Ovary (tissue), 10 donors: ENCODE measurements at places on chromosomes 5 and 9.

DNA sequence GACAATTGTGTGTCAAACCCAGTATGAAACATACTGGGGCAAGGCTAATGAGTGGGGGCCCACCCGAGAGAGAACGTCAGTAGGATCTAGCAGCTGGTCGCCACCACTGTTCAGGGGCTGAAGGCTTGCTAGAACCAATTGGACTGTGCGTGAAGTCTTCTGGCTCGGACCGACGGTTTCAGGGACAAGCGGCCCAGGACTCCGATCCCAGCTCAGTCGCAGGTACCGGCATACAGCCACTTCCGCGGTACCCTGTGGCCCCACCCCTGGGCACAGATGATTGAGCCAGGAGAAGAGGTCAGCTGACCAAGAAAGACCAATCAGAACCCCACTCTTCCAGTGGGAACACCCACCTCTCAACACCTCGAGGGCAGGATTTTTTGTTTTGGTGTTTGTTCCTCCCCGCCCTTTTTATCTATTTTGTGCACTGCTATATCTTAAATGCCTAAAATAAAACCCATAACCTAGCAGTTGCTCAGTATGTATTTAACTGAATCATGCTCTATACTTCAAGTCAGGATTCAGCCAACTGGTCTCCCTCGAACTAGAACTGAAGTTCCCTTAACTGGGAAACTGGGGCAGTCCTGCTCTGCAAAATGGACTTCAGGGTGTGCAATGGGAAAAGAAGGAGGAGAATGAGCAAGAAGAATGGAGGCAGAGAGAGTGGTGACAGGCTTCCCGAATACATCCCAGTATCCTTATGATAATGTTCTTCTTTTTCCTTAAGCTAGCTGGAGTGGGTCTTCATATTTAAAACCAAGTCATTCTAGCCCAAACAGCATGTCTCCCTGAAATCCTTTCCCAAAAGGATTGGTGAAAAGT, 21.1 kb upstream of the CPEB4 start:
- no peak for DNase-seq

GRCh38 chr9:127874301-127875221, 2.9 kb downstream of the AK1 start:
- peak; percentile 58 for DNase-seq

- DNase-seq: no peak
These were observed 28.2 kb downstream of the HTR4 start for GRCh38 chr5:148626081-148626613.

- no peak for DNase-seq
These were observed 5.4 kb downstream of the TNFSF8 start for GRCh38 chr9:114925039-114925438.

GRCh38 chr9:32264170-32264864, 120.1 kb upstream of the ACO1 start:
- peak; percentile 48 for DNase-seq

- DNase-seq: no peak
These were observed 9.4 kb downstream of the FYB1 start for GRCh38 chr5:39209924-39210323.

DNA sequence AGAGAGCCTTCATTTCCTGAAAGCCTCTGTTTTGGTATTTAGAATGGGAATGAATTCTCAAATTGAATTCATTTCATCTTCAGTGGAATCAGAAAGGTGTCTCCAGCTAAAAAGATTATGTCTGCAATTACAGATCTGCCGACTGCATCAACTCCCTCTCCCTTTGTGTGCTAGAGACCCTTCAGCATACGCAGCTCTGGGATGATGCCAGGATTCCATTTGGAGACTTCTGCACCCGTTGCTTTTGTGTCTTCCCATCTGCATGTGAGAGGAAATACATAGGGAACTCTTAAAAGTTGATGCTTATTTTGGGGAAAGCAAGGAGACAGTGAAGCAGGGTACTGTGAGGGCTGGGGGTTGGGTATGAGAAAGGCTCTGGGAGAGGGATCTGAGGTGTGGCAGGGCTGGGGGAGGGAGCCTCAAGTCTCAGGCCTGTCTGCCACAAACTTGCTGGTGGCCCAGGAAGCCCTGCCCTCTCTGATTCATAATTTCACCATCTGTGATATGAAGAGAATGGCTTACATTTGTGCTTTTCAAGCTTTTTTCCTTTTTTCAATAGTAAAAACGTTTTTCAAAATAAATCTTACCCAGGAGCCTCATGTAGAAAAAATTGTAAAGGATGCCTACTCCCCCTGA, 89.7 kb upstream of the SAP30L start:
- DNase-seq: no peak

DNA sequence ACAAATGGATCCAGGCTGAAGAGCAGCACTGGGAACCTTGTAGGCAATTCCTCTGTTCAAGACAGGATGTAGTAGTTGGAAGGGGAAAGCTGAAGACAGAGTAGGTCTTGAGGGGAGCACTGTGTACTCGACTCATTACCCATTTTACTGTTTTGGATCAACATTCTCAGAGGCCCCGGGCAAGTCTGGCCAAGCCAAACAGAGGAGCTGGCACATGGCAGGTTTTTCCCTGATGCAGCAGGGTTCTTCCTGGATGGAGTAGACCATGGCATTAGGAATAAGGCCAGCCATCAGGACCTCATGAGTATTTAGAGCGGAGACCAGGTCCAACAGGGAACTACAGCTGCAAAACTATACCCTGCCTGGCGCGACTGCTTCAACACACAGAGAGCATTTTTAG, 4.4 kb downstream of the SVEP1 start:
- DNase-seq: no peak

DNA sequence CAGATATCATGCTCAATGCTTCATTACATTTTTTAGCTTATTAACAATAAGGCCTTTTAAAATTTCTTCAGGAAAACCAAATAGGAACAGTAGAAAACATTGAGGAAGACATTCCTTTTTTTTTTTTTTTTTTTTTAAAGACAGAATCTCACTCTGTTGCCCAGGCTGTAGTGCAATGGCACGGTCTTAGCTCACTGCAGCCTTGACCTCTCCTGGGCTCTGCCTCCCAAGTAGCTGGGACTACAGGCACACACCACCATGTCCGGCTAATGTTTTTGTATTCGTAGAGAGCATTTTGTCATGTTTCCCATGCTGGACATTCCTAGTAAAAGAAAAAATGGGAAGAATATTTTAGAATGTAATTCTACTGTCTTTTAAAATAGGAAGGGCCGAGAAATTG, 60.3 kb downstream of the LMNB1 start:
- DNase-seq: no peak

- DNase-seq: no peak
These were observed 409.4 kb upstream of the CTNND2 start for GRCh38 chr5:12313602-12314001.

- no peak for DNase-seq
These were observed 15.9 kb downstream of the STOM start for GRCh38 chr9:121354141-121354540.

DNA sequence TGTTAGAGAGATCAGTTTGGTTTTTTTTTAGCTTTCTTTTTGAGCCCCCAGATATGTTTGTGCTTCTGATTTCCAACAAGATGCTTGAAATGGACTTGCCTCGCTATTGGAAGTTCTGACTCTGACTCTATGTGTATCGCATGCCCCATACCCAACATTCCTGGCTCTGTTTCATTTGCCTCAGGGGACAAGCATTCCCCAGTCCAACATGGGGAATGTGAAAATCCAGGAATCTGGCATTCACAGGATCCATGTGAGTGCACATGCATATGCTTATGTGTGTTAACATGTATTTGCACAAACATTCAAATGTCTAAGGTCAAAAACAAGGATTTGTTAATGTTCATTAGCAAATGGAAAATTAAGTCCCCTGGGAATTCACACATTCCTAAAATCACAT, 233.9 kb downstream of the TLR4 start:
- DNase-seq: no peak

DNA sequence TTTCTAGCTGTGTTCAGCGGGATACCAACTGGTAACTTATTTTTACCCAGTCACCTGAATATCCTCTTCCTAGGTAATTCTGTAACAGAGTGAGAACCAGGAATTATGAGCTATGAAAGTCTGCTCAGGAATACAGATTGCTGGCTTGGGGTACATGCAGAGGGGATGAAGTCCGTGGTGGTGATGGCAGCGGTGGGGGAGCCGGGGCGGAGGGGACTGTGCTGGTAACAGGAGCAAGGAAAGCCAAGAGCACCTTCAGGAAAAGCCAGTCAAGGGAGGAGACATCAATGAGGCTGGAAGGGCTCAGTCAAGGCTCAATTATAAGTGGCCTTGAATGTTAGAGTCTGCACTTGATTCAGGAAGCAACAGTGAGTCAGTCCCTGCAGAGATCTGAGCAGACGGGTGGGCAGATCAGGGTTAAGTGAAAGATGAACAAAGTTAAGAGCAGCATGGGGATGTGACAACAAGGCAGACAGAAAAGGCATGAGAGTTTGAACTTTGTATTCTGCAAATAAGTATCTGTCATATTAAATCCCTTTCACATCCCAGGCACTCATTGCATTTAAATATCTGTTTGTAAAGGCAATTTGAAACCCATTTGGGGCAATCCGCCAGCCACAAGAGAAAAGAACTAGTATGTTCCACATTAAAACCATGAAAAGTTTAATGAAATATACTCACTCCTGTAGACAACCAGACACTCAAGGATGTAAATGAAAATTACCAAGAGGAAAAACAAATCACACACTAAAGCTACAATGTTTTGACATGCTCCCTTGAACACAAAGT, 101.2 kb downstream of the TTC39B start:
- no peak for DNase-seq

DNA sequence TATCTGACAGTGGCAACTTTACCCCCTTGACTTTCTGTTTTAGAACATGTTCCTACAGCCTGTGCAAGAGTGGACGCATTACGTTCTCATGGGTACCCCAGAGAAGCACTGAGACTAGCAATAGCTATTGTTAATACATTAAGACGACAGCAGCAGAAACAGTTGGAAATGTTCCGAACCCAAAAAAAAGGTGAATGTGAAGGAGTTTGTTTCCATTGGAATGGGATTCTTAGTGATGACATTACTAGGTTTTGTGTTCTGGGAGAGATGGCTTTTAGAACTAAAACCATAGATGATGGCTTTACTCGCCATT, 194.1 kb downstream of the ZSWIM6 start:
- DNase-seq: no peak

DNA sequence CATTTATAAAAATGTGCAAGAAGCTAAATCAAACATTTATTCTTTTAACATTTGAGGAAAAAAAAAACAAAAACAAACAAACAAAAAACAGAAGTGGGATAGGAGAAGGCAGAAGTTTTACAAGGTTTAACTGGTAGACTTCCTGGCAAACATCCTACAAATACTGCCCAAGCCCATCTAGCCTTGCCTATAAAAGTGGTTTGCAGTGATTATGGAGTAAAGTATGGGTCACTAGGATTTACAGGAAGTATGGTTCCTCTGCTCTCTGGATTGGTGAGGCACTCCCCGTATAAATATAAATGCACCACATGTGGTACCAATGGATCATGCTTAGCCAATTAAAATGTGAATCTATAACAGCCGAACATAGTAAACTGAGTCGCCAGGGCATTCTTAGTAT, 291.9 kb downstream of the EDIL3 start:
- DNase-seq: no peak

DNA sequence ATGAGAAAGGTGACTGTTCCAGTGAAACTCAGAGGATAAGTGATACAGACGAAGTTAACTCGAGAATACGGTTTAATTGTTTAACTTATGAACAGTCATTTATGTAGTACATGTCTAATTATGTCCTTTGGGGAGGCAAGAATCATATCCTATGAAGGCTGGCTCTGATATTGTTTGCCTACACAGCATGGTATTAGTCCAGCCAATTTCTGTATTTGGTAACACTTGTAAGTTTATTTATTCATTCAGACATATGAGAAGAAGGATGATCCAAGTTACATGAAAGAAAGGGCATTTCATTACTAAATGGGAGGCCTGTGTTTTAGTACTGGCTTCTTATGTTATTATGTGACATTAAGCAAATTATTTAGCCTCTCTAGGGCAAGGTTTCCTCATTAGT, 199.7 kb downstream of the NNT start:
- no peak for DNase-seq

GRCh38 chr9:123073441-123073840, 40.0 kb downstream of the GPR21 start:
- no peak for DNase-seq

DNA sequence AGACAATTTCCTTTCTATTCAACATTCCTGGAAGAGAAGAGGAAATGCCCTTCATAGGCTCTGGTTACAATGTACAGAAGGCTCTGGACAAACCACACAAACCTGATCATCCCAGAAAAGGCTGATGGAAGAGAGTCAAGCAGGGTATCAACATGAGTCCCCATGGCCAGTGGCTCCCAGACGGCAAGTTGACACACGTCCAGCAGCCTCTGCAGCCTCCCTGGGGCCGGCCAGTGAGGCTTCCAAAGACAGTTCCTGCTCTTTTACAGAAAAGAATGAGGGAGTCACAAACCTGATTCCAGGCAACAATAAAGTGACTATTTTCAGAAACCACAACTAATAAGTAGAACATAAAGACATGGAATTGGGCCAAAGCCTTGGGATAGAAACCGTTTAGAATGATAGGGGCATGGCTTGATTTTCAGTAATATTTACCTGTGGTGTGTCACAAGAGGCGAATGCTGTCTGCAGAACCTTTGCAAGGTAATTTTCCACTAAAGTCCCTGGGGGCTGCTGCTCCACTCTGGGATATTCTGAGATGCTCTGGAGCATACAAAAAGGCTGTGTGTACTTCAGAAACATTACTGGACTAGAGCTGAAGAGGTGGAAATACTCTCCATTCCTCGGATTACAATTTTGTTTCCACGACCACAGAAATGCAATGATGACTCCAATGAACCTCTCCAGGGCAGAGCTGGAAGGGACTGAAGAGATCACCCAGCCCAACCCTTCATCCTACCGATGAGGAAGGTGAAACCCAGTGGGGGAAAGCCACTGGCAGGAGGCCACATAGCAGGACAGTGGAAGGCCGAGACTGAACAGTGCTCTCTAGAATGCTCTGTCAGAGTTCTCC, 10.4 kb downstream of the MED27 start:
- no peak for DNase-seq

- no peak for DNase-seq
These were observed 124.9 kb downstream of the TMEM167A start for GRCh38 chr5:82952326-82952725.

- DNase-seq: no peak
These were observed 87.2 kb downstream of the CSNK1G3 start for GRCh38 chr5:123599171-123599570.

DNA sequence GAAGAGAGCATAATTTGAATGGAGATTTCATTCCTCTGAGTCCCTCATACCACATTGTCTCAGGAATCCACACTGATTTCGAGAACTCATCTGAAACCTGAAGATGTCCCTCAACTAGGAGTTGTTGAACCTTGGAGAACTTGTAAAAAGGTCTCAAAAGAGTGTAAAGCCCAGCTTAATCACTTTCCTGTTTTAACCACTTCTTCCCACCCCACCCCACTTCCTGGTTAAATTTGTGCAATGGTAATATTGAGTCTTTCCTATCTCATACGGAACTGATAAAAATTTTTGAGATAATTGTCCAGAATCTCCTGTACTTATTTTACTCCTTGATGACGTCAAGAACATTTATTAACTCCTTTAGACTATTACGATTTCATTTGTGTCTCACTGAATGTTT, 240.7 kb downstream of the ARRDC3 start:
- no peak for DNase-seq

DNA sequence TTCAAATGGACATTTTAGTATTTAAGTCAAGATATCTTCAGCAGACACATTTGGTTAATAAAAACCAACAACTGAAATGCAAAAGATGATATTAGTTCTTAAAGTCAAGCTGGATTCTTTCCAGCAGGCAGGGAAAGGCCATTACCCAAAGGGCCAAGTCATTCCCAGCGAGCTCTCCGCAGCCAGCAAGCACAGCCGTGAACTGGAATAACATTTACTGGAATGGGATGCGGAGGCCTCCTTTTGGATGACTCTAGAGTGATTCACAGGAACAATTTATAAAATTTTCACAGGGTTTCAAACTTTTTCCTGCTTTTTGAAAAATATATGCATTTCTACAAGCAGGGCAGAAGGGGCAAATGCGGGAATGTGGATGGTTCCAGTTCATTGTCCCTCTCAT, 76.6 kb upstream of the DAB2 start:
- peak; percentile 67 for DNase-seq
